ENCODE measurements at places on chromosomes 16 and 17.

DNA sequence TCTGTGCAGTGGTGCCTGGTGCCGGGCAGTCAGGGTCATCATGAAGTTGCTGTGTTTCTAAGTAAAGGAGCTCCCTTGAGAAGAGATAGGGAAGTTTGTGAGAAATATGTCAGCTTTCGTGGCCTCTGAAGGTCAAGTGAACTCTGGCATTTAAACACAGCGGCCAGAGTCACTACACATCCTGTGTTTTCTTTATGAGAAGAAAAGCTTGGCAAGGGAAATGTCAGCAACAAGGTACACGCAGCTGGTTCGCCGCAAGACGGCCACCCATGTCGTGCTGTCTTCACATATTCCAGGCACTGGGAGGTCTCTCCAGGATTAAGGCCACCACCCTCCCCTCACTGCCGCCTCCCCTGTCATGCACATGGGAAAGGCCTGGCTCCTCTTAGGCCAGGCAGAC, 33.2 kb upstream of the PEMT start:
- no peak for DNase-seq

- DNase-seq = no peak
Observed at GRCh38 chr16:46911038-46911437, 26.9 kb downstream of the GPT2 start.

- DNase-seq = no peak
Observed at GRCh38 chr16:49497466-49497865, 123.9 kb downstream of the C16orf78 start.

DNA sequence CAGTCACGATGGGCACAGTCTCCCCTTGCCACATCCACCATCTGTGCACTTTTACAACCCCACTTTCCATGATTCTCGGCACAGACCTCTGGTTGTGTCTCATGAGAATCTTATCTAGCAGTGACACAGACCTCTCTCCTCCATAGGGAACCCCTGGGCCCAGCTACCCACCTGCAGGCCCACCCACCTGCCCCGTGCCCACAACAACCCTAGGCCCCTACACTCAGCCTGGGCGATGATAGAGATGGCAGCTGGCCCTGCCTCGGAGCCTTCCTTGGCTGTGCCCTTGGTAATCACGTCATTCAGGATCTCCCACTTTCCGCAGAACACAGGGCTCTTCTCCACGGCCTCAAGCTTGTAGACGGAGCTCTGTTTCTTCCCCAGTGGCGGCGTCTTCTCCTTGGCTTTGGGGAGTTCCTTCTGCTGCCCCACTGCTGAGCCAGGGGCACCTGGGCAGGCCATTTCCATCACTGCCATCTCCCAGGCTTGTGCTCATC, 26.5 kb downstream of the MAP3K14 start:
- no peak for DNase-seq

GRCh38 chr17:64217249-64217691, 45.8 kb downstream of the TEX2 start:
- DNase-seq = no peak

- DNase-seq = peak; percentile 10
Observed at GRCh38 chr16:58678716-58679115, 5.9 kb downstream of the SLC38A7 start.

- no peak for DNase-seq
Observed at GRCh38 chr17:61567045-61567802, 23.8 kb downstream of the NACA2 start.
